Astrocyte (in vitro differentiated cells and primary cell): ENCODE measurements at places on chromosomes 6 and 20. TPM values are rescaled to one million over a fixed set of nuclear protein-coding genes. Genes with fewer than 3 reads are reported as not detected.

Gene TPD52L1
- total RNA-seq, result 32.4 and 32.8 TPM in 2 replicates

Gene GSTA1
- 0.38 and 0.39 TPM in 2 replicates for total RNA-seq

Gene BTN2A1
- 50.4 and 51.5 TPM in 2 replicates for total RNA-seq

DNA sequence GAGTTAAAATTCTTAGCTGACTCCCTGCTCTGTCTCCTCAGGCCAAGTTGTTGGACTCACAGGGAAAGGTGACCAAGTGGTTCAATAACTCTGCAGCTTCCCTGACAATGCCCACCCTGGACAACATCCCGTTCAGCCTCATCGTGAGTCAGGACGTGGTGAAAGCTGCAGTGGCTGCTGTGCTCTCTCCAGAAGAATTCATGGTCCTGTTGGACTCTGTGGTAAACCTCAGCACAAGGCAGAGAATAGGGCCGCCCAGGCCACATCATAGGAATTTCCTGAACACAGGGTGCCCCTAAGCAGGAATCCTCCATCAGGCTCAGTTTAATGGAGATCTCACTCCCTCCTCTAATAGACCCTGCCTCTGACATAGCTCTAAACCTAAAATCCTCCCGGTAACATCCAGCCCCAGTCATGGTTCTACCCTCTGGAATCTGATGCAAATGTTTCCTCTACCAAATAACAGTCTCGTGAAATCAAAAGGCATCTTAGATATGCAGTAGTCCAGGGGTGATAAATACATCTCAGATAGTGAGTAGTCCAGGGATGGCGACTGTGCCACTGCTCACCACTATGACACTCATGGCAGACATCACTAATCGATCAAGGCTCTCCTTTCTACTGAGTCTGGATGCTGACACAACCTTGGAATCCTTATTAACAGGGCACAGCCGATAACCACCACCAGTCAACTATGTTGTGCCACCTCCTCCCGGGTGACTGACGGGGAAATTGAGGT, 18.3 kb downstream of the BPIFB1 start:
- peak; percentile 20 for DNase-seq

DNA sequence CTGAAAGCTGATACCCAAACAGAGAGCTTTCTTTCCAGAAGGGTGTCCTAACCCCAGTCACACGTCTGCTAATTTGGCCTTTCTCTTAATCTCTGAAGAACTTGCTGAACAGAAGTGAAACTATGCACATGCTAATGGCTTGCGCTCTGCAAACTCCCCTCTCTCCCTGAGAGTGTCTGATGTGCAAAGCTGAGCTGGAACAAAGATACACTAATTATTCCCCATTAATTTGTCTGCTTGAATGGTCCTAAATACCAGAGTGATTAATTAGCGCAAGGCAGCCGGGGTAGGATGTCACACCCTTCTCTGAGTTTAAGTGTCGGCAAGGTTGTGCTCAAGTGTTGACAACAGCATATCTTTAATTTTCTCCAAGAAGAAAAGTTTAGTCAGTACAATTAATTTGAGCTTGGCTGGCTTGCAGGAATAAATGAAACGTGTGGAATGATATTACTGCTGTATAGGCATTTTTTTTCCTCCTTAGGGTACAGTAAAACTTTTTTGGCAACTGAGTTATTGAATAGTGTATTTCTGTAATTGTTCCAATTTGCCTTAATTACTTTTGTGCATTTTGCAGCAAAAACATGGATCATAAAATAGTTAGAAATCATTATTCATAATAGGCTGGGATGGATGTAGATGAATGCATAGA, 715.9 kb upstream of the POU3F2 start:
- no peak for DNase-seq

DNA sequence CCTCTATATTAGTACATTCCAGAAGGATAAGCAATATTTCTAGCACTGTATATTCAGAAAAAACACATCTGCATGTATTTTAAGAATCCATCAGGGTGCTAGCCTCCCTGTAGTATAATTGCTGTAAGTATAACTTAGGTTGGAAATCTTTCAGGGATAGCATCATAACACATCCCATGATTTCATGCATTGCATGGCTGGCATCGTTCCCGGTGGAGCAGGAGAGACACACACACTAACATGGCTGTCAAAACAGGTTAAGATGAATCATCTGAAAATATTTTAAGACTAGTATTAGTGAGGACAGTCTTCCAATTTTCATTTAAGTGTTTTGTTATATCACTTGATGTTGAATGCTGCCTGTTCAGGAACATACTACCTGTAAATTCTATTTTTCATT, 32.1 kb upstream of the CENPW start:
- peak; percentile 60 for DNase-seq

- DNase-seq, result no peak
Observed at GRCh38 chr6:45377043-45377553, 636 bp downstream of the SUPT3H start.

- no peak for DNase-seq
Observed at GRCh38 chr6:145244349-145245100, 490.8 kb downstream of the EPM2A start.

DNA sequence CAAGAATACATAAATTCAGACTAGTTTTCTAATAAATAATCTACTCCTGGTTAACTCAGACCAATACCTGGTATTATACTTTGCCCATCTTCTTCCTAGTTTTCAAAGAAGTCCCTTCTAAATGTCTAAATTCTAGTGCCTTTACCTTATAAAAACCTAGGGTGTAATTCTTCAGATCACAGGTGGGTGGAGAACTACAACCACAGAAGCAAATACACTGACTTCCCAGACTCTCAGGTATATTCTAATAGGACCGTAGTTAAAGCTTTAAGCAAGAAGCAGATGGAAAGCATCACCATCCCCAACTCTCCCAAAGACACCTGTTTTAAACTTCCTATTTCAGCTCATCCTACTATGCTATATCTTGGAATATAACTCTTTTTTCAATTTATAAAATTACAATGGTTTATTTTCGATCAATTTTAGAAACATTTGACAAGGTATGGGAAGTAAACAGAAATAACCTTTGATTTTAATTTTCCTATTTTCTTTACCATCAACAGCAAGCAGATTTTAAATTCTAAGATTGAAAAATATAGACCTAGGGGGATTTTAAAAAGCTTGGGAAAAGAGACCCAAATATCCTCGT, 15.8 kb downstream of the MAN1A1 start:
- no peak for DNase-seq

GRCh38 chr20:25294459-25295385, 46.8 kb downstream of the PYGB start:
- peak; percentile 33 for DNase-seq
